ENCODE measurements at places on chromosomes 5 and 9.

DNA sequence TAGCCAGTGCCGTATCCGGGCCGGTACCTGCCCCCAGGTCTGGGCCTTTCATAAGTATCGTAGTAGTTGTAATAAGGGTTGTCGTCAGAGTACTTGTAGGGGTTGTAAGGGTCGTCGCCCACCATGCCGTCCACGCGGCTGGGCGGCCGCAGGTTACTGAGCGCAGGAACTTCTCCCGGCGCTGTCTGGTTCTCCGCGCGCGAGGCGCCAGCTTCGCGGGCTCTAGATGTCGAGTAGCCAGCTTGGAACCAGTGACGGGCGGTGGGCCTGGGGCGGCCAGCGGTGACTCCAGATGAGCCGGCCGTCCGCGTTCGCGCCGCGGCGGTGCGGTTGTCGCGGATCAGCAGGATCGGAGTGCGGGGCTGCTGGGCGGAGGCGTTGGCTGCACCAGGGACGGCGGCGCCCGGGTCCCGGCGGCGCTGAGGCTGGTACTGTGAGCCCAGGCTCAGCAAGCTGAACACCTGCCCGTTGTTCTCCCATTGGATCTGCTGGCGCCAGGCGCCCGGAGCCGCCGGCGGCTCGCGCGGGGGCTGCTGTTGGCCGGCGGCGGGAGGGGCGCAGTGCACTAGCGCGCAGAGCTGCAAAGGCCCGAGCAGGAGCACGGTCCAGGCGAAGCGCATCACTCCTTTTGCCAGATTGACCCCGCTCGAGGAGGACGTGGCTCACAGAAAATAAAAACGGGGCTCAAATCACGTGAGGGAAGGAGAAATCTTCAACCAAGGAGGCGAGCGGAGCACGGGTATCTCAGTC is 518 bp downstream of the LOX start:
- DNase-seq: peak; percentile 38

- no peak for DNase-seq
These were observed 21.6 kb downstream of the SH3TC2 start for GRCh38 chr5:149041242-149041641.

- DNase-seq: no peak
These were observed 48.2 kb upstream of the SARDH start for GRCh38 chr9:133786371-133786753.

DNA sequence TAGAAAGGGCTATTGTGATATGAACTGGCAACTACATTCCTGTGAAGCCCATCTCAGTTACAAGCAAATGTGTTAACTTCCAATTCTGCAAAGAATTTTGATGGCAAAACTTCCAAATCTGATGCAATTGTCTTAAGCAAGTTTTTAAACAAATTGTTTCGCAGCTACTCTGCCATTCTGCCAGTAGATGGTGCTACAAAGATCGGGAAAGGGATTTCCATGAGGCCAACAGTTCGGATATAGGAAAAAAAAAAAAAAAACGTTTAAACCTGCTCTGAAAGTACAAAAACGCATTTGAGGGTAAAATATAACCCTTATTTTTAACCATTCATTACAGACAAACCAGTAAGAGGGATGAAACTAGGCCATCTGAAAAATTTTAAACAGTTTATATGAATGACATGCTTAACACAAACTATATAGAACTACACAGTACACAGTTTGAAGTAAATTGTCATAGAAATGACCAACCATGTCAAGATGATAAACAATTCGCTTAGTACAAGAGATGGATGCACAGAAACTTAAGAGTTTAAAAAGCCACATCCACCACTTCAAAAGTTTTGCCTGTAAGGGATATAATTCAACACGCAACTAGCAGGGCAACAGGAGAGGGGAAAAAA is 2.2 kb downstream of the HNRNPA0 start:
- DNase-seq: peak; percentile 60

DNA sequence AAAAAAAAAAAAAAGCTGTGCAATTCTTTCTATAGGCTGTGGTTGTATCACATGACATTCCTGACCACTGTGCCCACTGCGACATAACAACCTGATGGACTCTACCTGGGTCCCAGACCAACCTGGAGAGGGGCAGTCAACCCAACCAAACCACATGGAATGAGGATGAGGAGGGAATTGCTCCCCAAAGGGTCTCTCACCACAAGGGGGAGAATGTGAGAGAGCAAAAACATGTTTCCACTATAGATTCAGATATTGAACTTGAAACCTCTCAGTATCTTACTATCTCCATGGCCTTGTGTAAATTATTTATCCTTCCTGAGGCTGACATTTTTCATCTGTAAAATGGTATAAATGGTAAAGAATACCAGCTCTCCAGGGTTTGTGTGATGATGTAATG is 66.9 kb upstream of the SV2C start:
- no peak for DNase-seq

GRCh38 chr5:111447099-111447498 is 65.2 kb downstream of the STARD4 start:
- DNase-seq: no peak

DNA sequence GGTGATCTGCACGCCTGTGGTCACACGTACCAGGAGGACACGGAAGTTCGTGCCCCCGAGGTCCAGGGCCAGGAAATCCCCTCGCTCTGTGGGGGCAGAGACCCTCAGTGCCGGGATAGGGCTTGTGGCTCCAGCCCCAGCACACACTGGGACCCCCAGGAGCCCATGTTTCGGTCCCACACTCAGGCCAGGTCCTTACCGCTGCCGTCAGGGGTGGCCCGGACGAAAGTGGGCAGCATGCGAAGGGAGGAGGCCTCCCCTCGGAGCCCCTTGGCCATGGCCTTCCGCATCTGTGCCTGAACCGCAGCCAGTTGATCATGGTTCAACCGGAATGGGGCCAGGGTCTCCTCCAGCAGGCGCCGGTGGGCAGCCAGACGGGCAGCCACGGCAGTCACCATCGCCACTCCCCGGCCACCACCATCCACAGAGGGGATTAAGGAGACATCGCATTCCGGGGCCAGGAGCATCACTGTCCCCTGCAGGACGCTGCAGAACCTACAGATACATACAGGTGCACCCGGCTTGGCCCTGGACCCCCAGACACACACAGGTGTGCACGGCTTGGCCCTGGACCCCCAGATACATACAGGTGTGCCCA is 11.8 kb downstream of the HK3 start:
- no peak for DNase-seq

GRCh38 chr5:73030531-73030930 is 74.7 kb downstream of the FCHO2 start:
- no peak for DNase-seq

DNA sequence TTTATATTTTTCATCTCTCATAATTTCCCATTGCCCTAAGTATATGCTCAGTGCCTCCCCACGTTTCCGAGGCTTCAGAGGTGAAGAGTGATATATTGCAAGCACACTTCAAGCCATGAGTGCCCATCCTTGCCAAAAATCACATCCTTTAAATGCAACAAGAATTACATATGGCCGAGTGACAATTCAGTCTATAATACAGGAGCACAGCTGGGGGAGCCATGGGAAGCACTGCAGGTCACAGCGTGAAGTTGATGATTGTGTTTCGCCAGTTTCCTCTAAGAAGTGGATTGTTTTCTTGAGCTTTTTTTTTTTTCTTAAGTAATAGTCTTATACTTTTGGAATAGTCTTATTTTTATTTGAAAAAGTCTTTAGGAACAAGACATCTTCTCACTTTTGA is 61.1 kb downstream of the MTRR start:
- DNase-seq: no peak

- no peak for DNase-seq
These were observed 2.9 kb downstream of the SV2C start for GRCh38 chr5:76086095-76086494.

- peak; percentile 71 for DNase-seq
These were observed 10.0 kb upstream of the C5 start for GRCh38 chr9:121059998-121060636.

GRCh38 chr9:34991607-34992375 is 2.2 kb downstream of the DNAJB5 start:
- DNase-seq: no peak

DNA sequence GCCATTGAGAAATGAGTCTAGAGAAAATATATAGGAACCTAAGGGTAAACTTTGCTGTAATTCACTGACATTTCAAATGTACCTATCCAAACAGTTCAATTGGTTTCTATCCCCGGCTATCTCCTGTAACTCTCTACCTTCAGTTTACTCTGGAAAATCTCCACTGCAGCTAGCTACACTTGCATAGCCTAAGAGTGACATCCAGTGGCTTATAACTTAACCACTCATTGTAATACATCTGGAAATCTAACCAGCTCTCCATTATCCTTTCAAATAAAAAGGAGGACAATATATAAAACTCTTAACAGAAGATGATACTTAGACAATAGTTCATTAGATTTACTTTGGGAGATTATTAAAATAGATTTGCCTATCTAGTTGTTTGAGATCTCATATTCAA is 35.3 kb upstream of the SPDL1 start:
- peak; percentile 59 for DNase-seq

- DNase-seq: no peak
These were observed 521.3 kb upstream of the TRPC7 start for GRCh38 chr5:136886608-136887007.

- no peak for DNase-seq
These were observed 957.5 kb upstream of the CDH9 start for GRCh38 chr5:27995867-27996266.

DNA sequence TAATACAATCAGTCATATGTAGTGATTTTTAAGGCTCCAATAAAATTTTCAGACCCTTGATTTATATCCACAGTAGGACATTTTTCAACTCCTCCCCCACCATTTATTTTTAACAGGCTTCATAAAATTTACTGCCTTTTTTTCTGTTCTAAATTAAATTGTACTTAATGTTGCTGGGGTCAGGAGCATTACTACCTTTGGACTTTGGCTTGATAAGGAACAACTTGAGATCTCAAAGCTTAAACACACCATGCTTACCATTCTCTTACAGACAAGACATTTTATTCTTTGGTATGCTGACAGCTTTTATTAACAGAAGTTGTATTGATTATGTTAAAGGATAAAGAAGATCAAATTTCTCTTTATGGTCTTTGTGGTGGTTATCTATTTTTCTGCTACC is 30.5 kb downstream of the TRPM3 start:
- no peak for DNase-seq

DNA sequence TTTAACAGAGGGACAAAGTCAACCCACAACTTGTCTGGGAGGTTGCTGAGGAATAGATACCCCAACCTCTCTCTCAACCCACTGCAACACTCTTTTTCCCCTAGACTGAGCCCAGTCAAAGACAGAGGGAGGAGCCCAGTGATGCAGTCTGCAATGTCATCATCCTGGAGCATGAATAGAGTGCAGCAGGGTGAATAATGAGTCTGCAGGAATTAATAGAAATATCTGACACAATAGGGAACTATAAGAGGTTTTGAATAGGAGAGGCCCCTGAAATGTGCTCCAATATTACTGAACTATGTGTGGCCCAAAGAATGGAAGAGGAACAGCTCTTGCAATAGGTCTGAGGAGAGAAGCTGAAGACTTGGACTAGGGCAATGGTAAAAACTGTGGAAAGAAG is 59.1 kb downstream of the PDCD1LG2 start:
- no peak for DNase-seq

DNA sequence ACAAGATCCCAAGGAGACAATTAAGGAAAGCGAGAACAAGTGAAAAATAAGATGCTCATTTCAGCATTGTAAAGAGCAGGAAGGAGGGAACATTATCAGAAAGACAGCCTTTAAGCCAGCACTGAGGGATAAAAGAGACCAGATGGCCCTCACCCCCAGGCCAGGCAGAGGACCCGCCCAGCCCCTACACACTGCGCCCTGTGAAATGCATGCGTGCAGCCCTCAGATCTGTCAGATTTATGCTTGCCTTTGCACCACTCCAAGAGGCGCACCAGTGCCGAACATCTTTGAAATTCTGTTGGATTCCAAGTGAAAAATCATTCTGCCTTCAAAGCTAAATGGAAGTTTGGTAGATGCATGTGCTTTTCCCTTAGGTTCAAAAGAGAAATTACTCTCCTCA is 378.0 kb downstream of the MLLT3 start:
- no peak for DNase-seq

GRCh38 chr5:62283861-62284260 is 22.1 kb upstream of the KIF2A start:
- no peak for DNase-seq

DNA sequence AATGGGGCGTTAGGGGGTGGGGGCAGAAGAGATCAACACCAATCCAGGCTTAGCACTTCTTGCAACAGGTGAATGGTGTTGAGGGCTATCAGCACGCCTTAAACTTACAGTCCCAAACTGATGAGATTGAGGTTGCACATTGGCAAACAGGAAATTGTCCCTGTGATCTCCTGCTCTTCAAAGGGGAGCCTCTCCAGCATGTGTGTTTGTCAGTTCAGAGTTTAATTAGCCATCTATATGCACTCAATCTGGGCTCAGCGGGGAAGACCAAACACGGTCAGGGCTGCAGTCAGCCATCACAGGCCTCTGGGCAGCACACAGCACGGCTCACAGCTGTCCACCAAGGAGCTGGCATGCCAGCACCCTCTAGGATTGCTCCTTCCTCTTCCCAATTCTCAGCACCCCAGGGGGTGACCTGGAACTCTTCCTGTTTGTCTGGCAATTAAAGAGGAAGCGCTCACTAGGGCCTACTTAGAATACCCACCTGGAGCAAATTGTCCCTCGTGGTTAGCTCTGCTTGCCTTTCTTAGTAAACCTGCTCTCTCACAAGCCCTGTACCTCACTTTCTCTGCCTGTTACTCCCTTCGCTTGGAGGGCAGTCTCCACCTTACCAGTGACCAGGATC is 217.4 kb downstream of the SLIT3 start:
- DNase-seq: no peak

GRCh38 chr5:110476164-110476563 is 250.3 kb downstream of the TMEM232 start:
- no peak for DNase-seq

DNA sequence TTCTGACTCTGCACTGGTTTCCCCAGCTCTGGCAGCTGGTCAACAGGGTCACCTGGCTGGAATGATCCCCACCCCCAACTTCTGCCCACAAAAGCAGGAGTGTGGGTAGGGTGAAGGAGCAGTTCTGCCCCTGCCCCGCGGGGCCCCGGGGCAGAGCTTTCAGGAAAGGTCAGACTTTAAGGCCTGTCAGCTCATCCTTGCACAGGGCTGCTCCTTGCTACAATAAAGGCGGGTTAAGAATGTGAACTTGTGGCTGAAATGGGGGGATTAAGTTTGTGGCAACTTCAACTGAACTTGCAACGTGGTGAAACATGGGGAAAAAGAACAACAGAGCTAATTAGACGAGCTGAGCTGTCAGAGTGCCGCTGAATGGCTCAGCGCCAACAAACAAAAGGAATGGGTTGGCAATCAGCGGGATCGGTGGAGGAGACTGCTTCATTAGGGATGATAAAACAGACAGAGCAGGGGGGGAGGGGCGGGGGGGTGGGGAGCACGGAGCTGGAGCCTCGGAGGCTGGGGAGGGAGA is 50.8 kb downstream of the CRB2 start:
- no peak for DNase-seq

DNA sequence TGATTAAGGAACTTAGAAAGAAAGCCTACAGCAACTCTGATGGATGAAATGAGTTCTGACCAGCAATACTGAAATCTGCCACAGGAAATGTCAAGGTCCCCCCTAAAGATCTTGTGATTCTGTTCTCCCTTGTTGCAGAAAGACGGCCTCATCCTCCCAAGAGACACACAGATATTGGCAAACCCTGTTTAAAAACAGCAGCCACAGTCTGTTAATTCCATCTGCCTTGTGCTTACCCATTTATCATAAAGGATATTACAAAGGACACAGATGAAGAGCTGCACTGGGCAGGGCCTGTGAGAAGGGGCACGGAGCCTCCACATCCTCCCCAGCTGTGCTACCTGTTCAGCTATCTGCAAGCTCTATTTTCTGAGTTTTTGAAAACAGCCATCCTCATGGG is 15.2 kb downstream of the RAPGEF1 start:
- DNase-seq: no peak
